ENCODE measurements at places on chromosomes 2 and 18.

GRCh38 chr2:38788306-38788705 lies 10.3 kb downstream of the GEMIN6 start:
- DNase-seq, result no peak

- DNase-seq, result no peak
These were observed 709.6 kb downstream of the SOCS6 start for GRCh38 chr18:70998490-70998889.

DNA sequence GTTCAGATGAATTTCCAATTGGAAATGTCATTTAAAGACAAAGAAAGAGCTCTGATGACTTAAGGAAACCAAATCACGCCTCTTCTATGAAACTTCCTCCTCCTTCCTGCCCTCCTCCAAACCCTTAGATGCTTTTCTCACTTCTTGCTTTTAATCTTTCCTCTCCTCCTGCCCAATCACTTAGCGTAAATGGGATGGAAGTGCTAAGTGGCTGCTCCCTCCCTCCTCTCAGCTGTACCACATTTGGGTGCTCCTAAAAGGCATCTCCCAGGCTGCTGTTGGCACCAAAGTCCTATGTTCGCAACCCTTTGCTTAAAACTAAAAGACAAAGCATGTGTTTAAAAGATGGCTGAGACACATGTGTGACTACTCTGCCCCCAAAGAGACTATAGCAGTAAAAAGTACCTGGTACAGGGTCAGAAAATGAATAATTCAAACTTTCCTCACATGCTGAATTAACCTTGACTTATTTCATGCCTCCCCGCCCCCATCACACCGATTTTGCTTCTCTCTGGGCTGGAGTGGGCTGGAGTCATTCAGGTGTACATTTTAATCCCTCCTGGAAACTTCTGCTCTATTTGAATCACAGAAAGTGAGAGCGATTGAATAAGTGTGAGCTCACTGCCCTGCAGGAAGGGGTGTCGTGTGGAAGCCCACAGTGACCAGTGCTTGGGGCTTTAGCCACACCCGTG lies 59.2 kb upstream of the KLF7 start:
- no peak for DNase-seq

DNA sequence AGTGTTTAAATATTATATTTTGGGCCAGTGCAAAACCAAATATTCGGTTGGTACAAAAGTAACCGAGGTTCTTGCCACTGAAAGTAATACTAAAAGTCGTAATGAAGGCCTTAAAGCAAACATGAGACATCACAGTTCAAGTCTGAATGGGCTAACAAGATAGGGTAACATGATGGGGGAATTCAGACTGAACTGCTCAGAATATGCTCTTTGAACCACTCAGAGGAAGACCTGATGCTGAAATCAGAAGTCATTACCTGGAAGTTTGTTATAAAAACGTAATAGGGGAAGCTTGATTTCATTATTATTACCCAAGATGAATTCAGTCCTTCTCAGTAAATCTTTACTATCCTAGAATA lies 26.6 kb downstream of the CDKL4 start:
- DNase-seq, result no peak

- DNase-seq, result no peak
These were observed 44.3 kb upstream of the TMEM87B start for GRCh38 chr2:112010751-112011150.

DNA sequence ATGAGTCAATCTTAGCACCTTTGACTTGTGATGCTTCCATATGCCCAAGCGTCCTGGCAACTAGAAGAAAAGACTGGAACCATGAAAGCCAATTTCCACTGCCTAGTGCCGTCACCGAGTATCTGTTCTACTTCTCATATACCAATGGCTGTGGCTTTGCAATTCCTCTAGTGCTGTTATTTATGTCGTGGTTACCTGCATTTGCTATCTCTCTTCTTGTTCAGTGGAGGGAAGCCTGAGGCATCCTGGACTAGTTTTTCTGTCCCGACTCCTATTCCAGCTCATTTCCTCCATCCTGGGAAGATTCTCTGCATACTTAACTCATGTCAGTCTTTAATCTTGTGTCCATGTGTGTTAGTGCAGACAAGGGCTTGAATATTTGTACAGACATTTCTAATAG lies 117.9 kb downstream of the FEZ2 start:
- DNase-seq, result no peak

DNA sequence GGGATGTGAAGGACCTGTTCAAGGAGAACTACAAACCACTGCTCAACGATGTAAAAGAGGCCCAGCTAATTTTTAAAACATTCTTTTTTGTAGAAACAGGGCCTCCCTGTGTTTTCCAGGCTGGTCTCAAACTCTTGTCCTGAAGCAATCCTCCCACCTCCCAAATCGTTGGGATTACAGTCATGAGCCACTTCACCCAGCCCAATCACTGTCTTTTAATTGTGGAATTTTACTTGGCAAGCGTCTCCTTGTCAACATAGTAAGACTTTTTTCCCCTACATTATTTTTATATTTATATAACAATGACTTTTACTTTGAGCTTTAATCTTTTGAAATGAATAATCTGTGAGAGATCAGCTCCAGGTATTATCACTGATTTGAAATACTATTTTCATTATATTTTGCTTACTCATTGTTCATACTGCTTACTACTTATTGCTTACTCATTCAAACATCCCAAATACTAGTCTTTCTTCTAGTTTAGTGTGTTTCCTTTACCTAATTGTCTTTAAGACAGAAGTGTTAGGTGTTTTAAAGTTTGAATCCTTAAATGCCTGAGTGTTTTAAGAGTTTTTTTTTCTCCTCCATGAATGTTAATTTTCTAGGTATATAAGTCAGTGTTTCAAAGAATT lies 48.9 kb downstream of the PTPN4 start:
- no peak for DNase-seq

DNA sequence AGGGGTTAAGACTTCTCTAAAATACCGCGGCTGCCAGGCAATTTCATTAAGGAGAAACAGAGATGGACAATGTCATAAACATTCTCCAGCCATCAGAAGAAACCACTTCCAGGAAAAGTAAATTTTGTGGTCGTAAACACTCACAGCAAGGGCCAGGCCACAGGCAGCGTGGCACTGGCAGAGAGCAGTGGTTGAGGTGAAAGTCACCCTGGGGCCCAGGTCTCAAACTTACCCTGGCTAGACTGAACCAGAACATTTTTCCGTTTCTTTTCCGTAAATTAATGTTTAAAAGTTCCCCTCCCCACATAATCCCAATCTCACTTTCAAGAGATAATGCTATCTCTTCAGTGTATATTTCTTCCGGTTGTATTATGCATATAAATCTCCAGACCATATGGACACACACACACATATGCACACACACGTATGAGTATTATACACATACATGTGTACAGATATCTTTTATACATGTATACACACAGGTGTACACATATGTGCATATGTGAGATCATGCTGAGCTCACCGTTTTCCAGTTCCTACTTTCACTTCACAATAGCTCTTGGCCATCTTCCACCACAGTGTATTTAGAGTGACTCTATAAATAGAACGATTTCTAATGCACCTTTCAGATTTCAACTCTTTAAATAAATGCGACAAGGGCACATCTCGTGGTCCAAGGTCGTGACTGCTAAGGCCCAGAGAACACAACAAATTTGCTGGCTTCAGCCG lies 90.1 kb downstream of the MALT1 start:
- DNase-seq, result no peak

- no peak for DNase-seq
These were observed 316.5 kb downstream of the CCDC178 start for GRCh38 chr18:33123862-33124518.

GRCh38 chr2:34656632-34657031 lies 1057.5 kb upstream of the FAM98A start:
- no peak for DNase-seq

GRCh38 chr2:68456198-68456597 lies 10.9 kb downstream of the FBXO48 start:
- no peak for DNase-seq

GRCh38 chr2:205188239-205189138 lies 493.8 kb upstream of the NRP2 start:
- no peak for DNase-seq

- no peak for DNase-seq
These were observed 10.4 kb downstream of the FIGLA start for GRCh38 chr2:70779911-70780545.

- no peak for DNase-seq
These were observed 67.2 kb downstream of the MBP start for GRCh38 chr18:77065221-77065981.

DNA sequence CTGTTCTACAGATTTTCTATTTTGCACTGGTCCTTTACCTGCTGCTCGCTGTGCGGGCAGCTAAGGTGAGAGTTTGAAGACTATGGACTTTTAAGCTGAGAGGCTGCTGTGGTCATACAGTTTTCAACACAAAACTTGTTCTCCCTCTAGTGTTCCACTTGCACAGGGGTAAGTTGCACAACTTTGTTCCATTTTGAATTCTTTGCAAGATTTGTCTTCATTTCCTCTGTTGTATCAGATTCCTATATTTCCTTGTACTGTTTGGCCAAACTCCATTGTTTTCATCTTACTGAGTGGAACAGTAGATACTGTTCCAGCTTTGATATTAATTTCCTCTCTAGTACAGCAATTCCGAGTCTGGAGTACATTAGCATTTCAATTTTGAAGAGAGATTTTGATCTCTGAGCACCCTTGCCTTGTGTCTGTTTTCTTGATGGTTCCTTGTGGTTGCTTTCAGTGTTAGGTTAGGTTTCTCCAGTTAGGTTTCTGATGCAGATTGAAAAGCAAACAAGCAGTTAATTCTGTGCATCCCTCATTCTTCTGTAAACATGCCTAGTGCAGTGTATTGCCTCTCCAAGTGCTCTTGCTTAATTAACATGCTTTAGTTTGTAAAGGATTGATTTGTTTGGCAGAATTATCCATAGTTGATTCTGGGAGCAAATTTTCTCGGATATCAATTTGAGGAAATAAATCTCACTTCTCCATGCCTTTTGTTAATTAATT lies 188.8 kb downstream of the PTPRM start:
- no peak for DNase-seq

DNA sequence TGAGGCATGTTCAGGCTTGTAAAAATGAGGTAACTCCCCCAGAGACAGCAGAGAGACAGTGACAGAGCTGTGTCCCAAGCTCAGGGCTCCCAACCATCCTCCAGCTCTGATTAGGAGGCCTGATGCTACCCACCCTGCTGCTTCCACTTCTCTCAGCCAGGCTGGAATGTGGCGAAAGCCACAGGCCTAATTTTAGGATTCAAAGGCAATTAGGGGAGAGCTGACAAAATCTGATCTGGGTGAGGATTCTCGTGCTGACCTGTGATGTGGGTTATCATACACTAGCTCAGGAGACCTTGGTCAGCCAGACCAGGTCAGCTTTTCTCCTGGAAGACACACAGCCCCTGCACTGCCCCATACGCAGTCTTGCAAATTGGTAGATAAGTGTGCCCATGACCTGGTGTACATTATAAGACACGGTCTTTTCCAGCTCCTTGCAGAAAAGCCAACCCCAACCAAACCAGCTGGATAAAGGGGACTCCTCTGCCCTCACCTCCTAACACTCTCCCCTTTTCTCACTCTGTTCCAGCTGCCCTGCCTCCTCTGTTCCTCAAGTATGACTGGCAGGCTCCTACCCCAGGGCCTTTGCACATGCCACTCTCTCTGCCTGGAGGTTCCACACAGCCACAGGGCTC lies 225.9 kb downstream of the MGAT5 start:
- no peak for DNase-seq

- no peak for DNase-seq
These were observed 721.8 kb downstream of the ERBB4 start for GRCh38 chr2:211816754-211817153.

DNA sequence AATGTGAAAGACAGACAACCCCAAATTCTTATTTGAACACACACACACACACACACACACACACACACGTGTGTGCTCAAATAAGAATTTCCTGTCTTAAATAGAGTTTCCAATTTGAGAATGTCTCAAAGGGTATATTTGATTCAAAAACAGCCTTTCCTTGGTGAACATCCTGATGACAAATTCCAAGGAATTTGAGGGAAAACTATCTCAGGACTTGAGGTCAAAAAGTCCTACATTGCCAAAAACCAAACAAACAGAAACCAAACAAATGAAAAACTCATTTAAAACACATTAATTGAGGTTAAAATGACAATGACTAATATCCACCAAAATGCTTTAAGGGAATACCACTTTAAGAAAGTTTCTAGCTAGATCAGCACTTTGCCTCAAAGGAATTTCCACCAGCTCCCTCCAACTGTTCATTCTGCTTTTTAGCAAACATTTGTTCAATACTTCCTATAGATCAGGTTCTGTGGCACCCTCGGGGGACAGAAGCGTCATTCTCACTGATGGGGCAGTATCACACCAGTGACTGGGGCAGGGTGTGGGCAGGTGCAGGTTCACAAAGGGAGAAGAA lies 232.1 kb upstream of the TRIB2 start:
- no peak for DNase-seq

DNA sequence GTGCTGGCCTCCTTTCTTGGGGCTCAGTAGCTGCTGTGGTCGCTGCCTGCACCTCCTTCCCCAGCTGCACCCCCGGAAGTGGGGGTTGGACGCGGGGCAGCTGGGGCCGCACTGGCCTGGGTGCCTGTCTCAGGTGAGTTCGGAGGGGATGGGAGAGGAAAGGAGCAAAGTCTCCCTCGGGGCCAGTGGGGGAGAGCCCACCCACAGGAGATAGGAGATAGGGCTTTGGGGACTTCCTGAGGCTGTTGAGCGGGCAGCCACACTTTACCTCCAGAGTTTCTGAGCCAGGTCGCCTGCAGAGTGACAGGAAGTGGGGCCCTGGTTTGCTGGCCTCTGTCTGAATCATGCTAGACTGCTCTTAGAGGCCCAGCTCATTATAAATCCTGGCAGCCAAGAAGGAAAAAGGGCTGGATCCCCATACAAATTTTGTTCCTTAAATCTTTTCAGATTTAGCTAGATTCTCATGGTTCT lies 8.1 kb downstream of the MBP start:
- no peak for DNase-seq

GRCh38 chr2:218888341-218888740 lies 7.7 kb downstream of the WNT10A start:
- no peak for DNase-seq

DNA sequence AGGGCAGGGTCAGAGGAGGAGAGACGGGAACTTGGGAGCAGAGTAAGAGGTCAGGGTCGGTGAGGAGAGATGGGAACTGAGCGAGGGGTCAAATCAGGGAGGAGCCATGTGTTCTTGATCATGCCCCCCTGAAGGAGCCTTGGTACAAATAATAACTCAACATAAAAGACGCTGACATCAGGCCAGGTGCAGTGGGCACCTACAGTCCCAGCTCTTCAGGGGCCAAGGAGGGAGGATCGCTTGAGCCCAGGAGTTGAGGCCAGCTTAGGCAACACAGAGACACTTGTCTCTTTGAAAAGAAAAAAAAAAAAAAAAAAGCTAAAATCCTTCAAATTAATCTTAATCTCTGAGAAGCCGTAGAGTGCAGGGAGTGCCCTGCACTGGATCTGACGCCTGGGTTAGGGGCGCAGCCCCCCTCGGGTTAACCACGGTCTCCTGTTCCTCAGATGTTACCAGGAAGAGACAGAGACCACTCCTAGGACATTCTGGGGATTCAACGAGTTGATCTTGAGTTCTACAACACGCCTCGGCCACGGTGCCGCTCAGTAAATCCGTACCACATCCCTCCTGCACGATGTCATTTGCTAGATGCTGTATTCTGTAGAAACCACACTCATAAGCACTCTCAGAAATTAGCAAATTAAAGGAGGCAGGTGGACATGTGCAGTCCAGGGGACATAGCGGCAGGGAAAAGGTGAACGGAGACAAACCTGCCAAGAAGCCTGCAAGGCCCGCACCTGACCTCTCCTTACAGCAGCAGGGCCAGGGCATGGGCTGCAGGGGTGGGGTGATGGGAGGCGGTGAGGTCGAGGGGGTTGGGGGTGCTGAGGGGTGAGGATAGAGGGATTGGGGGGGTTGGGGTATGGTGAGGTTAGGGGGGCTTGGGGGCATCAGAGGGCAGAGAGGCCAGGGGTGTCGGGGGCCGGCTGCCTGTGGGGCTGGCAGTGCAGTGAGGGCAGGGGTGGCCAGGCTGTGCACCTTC lies 29.2 kb downstream of the SLC66A2 start:
- no peak for DNase-seq

All from activated CD8-positive, alpha-beta memory T cell treated with anti-CD3 and anti-CD28 coated beads for 1 hour (primary cell).